ENCODE measurements at places on chromosomes 12 and 14.

- DNase-seq = no peak
These were observed 309.2 kb downstream of the PRKD1 start for GRCh38 chr14:29618323-29619067.

DNA sequence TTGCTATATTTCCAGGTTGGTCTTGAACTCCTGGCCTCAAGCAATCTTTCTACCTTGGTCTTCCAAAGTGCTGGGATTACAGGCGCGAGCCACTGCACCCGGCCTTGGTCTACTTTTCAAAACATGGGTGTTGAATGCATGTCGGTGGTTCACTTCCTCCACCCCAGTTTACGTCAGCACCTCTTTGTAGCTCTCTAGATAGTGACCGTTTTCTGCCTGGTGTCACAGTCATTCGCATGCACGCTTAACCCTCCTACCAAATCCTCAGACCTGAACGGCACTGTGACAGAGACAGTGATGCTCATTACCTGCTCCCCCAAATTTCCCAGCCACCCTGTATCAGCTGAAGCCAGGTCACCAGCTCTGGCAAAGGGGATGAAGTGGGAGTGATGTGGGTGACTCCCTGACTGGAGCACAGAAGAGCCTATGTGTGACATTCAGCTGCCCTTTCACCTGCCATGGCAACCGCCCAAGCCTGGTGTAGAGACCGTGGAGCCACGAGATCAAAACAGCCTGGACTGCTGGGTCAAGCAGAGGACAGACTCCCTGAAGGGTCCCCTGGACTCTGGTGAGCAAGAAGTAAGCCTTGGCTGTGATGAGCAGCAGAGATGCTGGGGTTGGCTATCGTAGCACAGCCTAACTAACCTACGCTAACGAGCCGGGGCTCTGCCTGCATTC is 66.2 kb upstream of the GPR68 start:
- no peak for DNase-seq

DNA sequence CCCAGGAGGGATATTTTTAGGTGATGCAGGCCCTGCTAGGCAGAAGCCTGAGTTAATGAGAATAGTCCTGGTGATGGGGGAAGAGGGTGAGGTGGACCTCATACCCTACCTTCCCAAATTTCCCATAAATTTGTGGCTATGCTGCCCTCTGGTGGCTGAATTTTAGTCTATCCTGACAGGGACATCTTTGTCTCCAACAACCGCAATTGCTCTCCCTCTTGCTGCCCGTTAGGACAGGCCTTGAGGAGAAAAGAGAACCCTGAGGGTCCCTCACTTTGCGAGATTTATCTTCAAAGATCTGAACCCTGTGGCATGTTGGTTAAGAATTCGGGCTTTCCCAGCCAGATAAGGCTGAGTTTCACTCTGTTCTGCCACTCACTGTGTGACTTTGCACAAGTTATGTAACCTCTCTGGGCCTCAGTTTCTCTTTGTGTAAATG is 9.8 kb upstream of the ZNF385A start:
- no peak for DNase-seq

GRCh38 chr14:43706900-43707299 is 800.2 kb downstream of the FSCB start:
- DNase-seq = no peak

GRCh38 chr12:105906561-105906960 is 232.2 kb downstream of the NUAK1 start:
- DNase-seq = no peak

DNA sequence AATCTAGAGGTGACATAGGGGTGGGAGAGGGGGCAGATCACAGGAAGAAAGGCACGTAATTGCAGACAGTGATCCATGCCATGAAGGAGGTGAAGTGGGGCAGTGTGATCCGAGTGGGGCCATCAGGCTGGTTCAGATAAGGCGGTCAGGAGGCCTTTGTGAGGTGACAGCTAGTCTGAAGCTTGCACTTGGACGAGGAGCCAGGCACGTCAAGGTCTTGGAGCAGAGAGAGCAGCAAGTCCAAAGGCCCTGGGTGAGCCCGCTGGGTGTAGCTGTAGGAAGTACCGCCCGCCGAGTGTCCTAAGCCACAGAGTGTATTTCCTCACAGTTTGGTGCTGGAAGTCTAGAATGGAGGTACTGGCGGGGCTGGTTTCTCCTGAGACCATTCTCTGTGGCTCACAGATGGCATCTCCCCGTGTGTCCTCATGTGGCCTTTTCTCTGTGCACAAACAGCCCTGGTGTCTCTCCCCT is 23.6 kb downstream of the RHOF start:
- no peak for DNase-seq

DNA sequence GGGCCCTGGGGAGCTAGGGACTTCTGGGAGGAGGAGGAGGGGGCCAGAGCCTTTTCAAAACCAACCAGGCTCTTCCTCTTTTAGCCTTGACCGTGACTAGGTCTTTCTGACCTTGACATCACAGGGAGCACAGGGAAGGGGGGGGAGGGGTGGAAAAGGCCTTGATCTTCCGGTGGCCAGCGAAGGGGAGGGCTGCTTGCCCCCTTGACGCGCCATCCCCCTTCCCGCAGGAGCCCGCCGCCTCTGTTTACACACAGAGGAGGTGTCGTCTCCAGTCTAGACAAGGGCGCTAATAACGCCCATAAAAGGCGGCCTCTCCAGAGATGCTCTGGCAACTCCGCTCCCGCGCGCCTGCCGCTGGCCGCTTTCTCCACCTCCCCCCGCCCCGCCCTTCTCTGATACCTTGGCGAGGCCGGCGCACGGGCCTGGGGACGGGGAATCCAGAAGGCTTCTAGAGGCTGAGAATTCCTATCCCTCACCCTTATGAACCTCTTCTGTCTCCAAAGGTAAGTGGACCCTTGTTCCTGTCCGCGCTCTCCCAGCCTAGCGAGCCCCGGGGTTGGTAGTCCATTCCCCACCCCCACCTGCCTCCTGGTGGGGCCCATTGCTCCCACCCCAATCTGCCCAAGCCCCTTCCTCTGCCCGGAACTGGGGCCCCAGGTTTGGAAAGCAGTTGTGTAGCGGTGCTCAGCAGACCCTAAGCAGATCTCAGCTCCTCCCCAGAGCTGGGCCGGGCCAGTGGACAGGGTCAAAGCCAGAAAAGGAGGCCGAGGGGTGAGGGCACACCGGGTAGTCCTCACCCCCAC is 4.9 kb upstream of the HOXC12 start:
- DNase-seq = no peak

DNA sequence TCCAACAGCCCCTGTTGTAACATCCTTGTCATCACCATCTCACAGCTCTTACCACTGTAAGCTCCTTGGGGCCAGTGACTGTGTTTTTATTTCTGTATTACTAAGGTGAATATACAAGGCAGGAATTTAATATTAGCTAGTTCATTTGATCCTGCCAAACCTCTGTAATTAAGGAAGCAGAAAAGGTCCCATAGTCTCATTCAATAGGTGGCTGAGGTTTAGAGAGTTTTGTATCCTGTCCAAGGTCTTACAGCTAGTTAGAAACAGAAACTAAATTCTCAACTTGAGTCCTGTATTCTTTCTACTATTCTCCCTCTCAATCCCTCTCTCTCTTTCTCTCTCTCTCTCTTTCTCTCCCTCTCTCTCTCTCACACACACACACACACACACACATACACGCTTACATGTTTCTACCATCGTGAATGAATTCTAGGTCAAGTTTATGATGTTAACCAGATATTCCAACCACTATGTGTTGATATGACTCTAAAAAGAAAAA is 543 bp upstream of the GLIPR1 start:
- no peak for DNase-seq

- no peak for DNase-seq
These were observed 359.4 kb upstream of the SFSWAP start for GRCh38 chr12:131351319-131352028.

DNA sequence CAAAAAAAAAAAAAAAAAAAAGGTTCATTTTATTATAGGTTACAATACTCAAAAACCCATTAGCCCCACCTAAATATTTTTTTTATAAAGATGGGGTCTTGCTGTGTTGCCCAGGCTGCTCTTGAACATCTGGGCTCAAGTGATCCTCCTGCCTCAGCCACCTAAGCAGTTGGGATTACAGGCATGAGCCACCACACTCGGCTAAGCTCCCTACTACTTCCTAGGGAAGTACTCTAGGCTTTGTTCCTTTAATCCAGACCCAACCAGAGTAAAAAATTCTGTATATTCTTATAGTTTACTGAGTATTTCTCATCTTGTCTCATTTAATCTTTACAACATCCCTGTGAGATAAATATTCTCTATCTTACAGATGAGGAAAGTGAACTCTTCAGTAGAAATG is 50.7 kb downstream of the RBMS2 start:
- DNase-seq = no peak

DNA sequence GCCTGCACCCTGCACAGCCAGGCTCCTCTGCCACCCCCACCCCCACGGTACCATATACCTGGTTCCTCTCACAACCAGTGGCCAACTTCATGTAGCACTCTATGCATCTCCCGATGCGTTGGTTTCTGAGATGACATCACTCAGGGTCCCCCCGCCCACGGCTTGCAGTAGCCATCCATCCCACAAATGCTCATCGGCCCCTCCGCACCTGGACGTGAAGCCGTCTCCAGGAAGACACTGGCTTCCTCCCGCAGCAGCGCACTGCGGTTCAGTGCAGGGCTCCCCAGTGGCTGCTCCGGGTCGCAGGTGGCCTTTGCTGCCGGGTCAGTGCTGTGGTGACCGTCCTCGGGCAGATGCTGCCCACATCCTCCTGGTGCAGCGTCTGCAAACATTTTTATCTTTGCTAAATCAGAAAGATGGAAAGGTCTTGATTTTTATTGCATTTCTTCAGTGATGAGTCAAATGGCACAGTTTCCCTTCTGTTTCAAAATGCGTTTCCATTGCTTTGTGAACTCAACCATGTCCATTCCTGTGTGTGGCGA is 27.5 kb upstream of the MMP17 start:
- DNase-seq = no peak

DNA sequence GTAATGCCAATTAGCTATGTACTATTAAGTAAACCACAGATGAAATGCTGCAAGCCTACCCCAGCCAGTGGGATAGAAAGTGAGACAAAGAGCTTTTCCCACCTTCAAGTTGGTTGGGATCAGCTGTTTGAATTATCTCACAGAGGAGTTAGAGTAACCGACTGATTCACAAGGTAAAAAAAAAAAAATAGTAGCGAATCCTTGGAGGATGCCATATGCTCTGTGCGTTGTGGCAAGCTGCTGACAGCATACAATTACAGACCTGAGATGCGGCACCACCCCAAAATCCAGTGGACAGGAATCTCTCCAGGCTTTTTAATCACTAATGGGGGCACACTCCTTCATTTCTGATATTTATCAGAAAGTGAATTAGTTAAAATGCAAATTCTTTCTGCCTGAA is 157.0 kb upstream of the RMST start:
- no peak for DNase-seq

GRCh38 chr12:127770118-127770517 is 496.9 kb upstream of the TMEM132C start:
- no peak for DNase-seq

GRCh38 chr14:90614696-90615516 is 201.3 kb downstream of the TTC7B start:
- DNase-seq = no peak

GRCh38 chr12:117533687-117534086 is 172.3 kb upstream of the NOS1 start:
- DNase-seq = no peak

DNA sequence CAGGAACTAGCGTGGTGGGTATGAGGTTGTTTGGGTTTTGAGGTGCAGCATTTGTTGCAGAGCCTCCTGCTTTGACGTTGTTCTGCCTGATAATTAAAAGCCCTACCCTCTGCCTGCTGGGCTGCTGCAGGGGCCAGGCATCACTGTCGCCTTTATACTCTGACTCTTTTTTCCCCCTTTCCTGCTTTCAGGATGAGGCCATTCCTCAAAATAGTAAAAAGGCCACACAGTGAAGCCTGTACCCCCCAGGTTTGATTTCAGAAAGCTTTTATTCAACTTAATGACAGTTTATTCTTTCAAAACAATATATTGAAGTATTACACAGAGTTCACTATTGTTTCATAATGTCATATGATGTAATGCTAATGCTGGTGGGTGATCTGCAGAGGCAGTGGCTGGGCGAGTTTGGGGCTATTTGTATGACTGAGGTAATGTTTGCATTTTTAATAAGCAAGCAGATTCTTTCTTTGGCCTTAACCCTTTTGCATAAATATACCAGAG is 9.1 kb downstream of the BORCS5 start:
- no peak for DNase-seq

GRCh38 chr14:57493467-57494181 is at the start of gene CCDC198:
CCDC198 (minus strand) TSS chr14:57493857; CDS start chr14:57493715, 142 bp downstream.
- DNase-seq = no peak

DNA sequence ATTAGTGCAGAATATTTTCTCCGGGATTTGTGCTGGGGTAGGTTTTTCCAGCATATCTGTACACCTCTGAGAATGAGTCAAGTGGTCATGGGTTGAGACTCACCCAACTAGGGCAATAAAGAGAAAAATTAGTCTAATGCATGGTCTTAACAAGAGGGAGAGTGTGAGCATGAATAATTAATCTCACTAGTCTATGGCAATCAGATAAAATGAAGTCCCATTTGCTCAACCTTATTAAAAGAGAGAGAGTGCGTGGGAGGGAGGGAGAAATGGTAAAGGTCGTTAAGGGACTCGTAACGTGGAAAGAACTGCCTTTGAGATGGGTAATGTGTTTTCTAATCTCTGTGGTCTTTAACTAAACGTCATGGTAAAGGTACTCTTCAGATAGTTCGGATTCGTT is 91.6 kb downstream of the TESC start:
- no peak for DNase-seq

DNA sequence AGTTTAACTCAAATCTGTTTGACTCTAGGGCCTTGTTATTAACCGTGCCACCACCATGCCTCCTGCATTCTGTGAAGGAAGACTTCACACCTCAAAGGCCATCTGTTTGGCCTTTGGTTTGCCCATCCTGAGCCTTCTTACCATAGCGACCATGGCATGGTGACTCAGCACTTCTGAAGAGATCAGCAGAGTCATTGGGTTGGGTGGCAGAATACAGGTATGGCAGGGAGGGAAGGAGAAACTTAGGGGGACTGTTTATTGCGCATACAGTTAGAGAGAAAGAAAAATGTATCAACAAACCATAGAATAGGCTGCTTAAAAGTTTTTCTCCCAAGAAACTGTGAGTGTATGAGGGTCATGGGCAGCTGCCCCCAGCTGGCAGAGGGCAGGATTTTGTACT is 49.2 kb downstream of the DAD1 start:
- DNase-seq = no peak

DNA sequence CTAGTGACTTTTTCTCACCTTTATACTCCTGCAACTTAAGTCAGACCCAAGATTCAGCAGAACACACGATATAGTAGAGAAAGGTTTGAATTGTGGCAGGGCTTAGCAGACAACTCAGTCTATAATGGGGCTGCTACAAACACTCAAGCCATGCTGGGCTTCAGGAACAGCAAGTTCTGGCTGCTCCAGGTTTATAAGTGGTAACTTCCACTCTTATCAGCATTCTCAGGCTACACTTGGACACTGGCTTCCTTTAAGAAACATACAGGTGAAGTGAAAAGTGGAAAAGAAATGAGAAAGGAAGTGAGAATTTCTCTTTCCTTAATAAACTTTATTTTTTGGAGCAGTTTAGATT is 21.7 kb downstream of the PLEKHD1 start:
- DNase-seq = no peak

DNA sequence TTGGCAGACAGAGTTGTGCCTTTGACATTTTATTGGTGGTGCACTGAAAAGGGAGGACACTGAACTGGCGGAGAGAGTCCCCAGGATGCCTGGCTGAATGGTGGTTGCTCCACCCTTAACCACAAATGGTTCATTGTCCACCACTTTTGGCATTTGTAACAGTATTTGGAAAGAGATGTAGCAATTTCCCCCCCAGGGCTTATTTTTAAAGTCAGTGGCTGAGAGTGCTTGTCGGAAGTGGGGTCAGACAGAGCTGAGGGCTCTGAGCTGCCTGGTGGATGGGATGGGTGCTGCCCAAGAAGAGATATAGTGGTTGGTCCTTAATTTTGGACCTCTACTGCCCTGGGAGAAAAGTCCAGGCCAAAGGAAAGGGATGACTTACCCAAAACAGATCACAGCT is 31.5 kb upstream of the FGF6 start:
- DNase-seq = no peak

All from stimulated activated CD4-positive, alpha-beta T cell treated with anti-CD3 and anti-CD28 coated beads, Interleukin-4, amount 100 ng/mL, for 48 hours (primary cell).